ENCODE measurements at places on chromosomes 16 and 17.

DNA sequence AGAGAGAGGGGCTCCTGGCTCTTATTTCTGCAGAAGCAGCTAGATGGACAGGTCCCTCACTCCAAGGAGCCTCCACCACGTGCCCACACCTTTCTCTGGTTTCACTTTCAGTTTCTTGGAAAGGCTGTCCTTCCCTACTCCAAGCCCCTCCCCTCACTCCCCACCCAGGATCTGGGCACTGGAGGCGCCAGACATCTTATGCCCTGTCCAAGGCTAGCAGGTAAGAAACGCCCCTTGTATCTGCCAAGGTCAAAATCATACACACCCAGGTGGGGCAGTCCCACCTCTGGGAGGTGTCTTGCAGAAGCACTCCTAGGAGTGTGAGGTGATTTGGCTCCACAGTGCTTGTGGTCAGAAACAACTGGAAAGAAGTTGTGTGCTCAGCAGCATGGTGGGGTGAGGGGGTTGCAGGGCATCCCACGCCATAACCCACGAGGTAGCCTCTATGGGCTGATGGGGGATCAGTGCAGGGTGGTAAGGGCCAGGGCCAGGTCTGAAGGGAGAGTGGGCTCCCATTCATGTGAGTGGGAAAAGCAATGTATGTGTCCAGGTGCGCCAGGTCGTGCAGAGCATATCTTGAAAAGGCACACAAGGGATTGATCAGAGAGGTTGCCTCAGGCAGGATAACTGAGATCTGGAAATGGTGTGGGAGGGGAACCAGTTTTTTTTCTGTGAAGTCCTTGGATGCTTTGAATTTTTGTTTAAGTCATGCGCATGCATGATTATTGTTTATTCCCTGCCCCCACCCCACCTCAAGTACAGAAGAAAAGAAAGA lies 31.8 kb upstream of the PRM1 start:
- DNase-seq, result no peak

DNA sequence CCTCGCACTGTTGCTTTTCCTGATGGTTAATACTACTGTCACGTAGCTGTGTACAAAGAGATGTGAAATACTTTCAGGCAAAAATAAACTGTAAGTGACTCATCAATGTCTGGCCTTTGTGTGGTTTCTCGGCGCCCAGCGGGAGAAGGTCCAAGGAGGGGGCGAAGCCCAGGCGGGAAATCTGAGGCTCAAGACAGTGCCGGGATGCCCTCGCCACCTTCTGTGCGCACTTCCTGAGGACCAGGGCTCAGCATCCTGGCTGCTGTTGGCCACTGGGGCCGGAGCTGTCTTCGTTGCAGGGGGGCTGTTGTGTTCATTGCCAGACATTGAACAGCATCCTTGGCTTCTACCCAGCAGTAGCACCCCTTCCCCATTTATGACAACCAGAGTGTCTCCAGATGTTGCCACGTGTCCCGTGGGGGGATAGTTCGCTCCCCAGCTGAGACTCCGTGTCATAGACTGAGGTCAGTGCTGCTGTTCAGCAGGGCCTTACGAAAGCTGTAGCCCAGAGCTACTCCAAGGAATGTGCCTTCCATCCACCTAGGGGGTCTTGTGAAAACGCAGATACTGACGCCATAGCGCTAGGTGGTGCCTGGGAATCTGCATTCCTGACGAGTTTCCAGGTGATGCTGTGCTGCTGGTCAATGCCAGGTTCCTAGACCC lies 67.3 kb upstream of the PLCG2 start:
- no peak for DNase-seq

DNA sequence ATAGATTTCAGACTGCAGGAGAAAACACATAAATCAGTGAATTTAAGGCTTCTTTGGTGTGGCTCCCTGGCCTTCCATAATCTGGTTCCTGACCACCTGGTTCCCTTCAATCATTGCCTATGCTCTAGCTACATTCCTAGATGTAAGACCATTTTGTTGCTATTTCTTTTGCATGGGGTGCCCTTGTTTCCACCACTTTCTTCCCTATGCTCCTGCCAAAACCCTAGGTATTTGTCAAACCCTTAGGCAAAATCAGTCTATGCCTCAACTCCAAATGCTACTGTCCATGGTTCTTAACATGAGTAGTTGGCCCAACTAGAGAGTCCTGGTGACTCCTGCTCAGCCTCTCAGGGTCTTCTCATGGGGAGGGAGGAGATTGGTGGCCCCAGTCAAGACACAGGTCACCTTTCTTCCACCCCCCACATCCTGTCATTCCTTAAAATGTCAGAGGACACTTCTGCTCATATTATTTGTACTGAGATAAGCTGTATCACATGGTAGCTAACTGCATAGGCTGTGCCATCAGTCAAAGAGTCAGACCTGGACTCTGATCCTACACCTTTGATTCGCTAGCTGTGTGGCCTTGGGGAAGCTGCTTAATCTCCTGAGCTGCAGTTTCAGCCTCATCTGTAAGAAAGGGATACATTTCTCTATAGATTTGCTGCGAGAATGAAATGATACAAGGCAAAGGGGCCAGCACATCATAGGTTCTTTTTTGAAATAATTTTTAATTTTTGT lies 15.0 kb downstream of the ACSM5 start:
- no peak for DNase-seq

DNA sequence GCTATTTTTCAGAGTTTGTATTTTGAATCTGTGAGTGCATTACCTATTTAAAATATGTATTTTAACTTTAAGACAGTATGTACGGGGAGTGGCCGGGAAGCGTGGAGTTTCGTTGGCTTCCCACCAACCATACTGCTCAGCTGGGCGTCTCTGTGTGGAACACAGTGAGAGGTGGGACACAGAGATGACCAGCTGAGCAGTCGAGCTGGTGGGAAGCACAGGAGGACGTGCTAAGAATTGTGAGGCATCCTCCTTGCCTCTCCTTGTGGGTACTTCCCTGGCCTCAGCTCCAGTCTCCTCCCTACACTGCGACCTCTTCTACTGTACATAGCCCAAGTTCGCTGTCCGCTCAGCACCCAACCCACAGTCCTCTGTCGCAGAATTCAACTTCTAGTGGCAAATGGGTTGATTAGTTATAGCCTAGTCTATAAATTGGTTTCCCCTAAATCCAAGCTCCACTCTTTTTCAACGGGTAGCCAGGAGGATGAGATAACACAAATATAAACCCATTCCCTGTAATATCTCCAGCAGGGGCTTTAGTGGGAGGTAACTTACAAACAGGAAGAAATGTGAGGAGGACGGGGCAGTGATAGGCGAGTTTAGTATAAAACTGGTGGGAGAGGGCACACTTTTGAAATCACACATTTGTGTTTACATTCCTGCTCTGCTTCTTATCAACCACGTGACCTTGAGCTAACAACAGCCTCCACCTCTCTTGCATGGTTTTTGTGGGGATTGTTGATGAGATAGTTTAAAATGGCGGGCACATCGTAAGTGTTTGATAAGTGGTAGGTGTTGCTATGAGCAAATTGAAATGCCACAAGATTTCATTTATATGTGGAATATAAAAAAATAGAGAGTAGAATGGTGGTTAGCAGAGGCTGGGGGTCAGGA lies 211.9 kb upstream of the HS3ST3A1 start:
- DNase-seq, result no peak

GRCh38 chr17:51056813-51057510 lies 63.7 kb downstream of the SPAG9 start:
- DNase-seq, result no peak

GRCh38 chr17:75754378-75755204 lies 10.4 kb downstream of the GALK1 start:
- DNase-seq, result no peak

- DNase-seq, result no peak
Observed at GRCh38 chr16:55471448-55472097, 7.4 kb upstream of the MMP2 start.

DNA sequence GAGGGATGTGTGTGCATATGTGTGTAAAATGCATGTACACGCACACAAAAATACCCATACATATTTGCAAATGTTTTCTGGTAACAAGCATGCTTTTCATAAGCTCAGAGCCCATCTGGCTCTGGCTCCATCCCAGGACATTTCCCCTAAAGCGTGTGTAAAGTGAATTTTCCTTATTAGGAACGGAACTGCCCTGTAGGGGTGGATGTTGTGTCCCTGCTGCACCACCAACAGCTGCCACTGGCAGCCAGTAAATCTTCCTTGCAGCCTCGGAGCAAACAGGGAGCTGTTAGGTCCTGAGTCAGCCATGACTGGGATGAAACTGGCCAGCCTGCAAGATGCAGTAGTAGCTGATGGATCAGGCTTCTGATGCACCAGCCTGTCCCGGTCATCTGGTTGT lies 393.5 kb downstream of the UTP18 start:
- DNase-seq, result no peak

DNA sequence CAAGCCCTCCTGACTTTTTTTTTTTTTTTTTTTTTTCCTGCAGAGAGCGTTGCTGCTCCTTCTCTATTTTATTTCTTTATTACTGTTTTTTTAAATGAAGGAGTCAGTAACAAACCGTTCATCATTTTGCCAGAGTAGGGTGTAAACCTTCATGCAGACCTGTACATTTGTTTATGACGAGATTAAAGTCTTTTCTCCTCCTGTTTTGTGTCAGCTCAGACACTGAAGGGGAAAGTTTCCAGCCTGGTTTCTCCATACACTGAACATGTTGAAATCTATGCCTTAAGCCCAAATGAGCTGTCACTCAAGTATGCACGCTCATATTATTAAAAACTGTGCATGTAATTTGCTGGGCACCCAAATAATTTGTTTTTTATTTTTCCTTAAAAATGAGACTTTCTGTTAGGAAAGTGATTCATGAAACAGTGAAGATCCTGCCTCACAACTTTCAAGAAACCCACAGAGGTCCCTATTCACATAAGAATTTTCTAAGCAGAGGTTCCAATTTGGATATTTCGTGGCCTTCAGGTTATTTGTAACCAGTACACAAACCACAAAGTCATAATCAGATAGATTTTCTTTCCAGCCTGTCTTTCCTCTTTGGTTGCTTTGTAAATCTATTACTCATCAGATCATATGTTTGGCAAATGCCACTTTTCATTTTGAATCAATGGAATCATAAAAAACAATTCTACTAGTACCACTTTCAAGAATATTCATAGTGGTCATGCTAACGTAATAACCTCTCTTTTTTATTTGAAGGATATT lies 700.3 kb downstream of the MAF start:
- DNase-seq, result no peak

DNA sequence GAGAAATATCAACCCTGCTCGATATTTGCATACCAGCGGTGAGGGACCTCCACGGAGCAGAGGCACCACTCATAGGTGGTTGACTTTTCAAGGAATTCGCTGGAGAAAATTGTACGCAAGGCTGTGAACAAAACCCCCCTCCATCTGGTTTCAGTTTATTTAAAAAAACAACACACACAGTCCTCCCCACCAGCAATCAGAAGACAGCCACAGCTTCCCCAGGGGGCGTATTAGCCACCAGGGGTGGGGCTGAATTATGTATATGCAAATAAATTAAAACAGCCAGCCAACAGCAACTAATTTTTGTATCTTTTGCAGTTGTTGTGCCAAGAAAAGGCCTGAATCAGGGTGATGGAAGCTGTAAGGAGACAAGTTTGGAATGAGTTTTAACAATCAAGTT lies 5.9 kb upstream of the HSD11B2 start:
- DNase-seq, result no peak

GRCh38 chr17:7043497-7044198 lies at the start of gene SLC16A11:
Gene SLC16A11, minus strand, starts transcription at chr17:7044092. Its CDS starts 579 bp downstream, at chr17:7043513.
- DNase-seq, result no peak

DNA sequence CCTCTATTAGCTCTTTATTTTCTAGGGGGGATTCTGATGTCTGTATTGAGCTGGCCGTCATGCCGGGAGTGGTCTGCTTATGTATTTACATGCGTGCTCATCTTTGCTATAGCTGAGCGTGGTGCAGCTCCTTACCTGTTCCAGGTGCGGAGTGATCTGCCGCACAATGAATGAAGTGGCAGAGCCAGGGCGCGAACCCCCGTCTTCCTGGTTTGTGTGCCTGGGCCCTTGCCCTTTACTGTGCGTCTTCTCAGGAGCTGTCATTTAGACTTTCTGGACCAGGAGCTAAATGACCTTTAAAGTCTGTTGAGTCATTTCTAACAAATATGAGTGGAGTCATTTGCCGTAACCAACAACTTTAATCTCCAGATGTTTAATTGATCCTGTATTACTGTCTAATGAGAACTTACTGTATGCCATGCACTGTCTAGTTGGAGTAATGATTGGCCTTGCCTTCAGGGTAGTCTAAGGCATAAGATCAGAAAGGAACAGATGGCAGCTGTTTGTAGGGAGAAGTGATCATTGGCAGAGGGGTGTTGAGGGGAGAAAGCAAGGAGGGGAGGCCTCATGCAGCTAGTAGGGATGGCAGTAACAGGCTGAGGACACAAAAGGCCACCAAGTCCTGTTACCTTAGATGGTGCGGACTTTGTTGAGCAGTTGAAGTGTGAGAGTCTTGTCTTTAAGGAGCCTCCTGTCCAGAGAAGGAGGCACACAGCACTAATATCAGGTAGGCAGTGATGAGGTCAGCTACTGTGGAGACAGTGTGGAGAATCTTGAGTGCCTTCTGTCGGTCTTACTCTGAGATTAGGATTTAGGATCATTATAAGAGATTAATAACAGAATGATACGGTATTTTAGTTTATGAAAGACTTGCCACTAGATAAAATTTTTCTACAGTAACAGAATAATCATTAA lies 53.9 kb downstream of the USP10 start:
- DNase-seq, result no peak

GRCh38 chr16:50709061-50709684 lies 15.8 kb downstream of the NOD2 start:
- no peak for DNase-seq

GRCh38 chr16:84789431-84789830 lies 30.4 kb upstream of the CRISPLD2 start:
- no peak for DNase-seq

GRCh38 chr16:75535901-75536300 lies at the start of gene CHST5:
Gene CHST5, minus strand, starts transcription at chr16:75536108. Its CDS starts 5,724 bp downstream, at chr16:75530384.
- no peak for DNase-seq

- no peak for DNase-seq
Observed at GRCh38 chr17:2406903-2407790, 6.3 kb upstream of the MNT start.

- DNase-seq, result no peak
Observed at GRCh38 chr16:81181013-81181720, 57.3 kb upstream of the BCO1 start.

DNA sequence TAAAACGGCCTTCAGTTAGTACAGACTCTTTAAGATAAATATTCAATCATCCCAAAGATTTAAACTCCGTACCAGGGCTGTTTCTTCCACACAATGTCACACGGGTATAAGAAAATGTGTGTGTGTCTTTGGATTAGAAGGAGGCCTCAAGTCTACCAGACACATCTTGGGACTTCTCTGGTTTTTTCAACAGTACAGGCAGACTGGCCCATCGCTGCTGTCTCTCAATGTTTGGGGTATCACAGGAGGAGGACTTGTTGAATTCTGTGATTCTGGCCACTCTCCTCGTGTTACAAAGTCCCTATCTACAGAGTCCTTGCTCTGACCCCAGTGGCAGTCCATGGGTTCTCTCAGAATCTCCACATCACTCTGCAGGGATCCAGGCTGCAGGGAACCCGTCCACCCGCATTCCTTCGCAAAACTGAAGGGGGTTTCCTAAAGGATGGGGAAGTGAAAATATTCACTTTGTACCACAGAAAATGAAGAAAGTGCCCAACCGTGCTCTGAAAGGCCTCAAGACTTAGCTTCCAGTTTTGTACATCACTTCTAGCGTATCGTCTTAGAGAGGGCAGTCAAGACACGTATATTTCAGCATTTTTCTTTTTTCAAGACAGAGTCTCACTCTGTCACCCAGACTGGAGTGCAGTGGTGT lies 373.2 kb downstream of the NPIPA8 start:
- no peak for DNase-seq

GRCh38 chr17:42525221-42525620 lies 10.8 kb upstream of the NAGLU start:
- no peak for DNase-seq

- DNase-seq, result no peak
Observed at GRCh38 chr17:48297825-48298224, 132.2 kb downstream of the SKAP1 start.

All from T-helper 22 cell (primary cell).